ENCODE measurements at places on chromosomes 1 and 21.

DNA sequence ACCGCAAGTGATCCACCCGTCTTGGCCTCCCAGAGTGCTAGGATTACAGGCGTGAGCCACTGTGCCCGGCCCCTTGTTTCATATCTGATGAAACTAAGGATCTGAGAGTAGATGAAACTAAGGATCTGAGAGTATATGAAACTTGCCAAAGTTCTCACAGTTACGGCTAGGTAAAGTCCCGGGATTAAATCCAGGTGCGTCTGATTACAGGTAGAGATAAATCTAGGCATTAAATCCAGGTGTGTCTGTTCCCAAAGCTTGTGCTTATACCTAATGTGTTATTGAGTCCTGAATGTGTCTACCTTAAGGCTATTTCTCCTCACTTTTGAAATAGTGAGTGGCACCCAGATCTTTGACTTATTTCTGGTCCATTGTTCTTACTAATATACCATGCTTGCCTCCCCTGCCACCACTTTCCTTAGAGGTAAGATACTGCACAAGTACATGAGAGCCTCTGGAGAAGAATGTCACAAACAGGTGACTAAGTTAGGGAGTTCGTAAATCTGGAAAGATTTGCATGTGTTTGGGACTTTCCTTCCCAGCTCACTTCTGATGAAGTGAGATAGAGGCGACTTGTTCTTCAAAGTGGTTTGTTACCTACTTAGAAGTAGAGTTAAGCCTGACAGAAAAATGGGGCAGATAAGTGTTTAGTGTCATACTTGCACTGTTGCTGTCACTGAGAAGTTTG, 66.5 kb downstream of the AK4 start:
- DNase-seq, result no peak

GRCh38 chr1:38210021-38210894, 163.7 kb upstream of the POU3F1 start:
- no peak for DNase-seq

GRCh38 chr1:30052178-30052577, 671.2 kb downstream of the MATN1 start:
- DNase-seq, result no peak

- DNase-seq, result no peak
Observed at GRCh38 chr21:19122356-19122755, 718.8 kb upstream of the TMPRSS15 start.

DNA sequence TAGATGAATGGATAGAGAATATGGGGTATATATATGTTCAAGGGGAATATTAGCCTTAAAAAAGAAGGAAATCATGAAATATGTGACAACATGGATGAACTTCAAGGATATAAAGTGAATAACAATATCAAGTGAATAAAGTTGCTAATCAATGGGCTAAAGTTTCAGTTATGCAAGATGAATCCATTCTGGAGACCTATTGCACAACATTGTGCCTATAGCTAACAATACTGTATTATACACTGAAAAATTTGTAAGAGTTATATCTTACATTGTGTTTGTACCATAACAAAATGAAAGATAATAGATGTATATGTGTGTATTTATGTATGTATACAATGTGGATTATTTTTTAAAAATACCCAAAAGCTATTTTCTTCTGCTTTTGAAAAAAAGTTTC, 96.3 kb upstream of the DPYD start:
- no peak for DNase-seq

DNA sequence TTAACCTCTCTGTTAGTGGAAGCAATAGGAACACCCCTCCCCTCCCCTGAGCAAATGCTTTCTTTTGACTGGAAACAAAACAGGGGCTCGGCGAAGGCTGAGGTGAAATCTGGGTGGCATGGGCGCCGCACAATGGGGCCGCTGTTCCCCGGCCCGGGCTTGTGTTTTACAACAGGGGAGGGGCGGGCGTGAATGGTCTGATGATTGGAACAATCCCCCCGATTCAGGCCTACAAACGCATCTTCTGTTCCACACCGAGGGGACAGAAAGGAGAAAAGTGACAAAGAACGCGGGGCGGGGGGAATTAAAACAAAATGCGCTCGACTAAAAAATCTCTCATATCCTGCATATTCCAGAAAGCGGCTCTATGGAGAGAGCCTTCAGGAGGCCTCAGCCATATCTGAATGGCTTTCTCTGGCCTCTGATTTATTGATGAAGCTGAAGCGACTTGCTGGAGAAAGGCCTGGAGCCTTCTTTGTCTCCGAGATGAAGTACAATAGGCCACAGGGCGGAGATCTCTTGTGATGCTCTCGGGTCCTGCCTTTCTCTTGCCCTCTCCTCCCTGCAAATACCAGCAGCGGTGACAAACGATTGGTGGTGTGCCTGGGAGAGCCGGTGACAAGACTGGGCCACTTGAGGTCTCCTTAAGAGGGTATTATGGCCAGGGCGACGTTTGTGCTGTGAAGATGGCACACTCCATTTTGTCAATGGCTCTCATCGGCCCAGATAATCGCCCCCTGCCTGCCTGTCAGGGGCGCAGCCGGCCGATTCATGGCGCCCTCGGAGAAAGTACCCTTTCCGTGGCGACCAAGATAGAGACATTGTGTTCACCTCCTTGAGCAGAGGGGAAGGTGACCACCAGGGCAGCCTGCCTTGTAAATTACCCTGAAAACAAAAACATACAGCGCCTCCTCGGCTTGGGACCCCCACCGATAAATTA, 47.1 kb upstream of the OLIG2 start:
- no peak for DNase-seq

DNA sequence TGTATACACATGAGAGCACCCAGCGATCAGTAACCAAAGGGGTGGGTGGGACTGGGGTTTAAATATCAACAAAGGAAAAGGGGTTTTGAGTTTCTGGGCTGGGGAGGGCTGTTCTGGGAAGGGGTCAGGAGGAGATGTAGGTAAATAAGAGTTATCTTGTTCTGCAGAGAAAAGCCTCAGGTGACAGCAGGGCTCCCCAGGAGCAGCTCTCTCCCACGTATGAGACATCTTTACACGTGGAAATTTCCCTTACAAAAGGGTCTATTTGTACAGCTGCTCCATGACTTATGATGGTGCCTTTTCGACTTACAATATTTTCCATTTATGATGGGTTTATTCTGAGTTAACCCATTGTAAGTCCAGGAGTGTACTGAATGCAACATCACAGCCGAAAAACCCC, 16.3 kb upstream of the PADI2 start:
- no peak for DNase-seq

DNA sequence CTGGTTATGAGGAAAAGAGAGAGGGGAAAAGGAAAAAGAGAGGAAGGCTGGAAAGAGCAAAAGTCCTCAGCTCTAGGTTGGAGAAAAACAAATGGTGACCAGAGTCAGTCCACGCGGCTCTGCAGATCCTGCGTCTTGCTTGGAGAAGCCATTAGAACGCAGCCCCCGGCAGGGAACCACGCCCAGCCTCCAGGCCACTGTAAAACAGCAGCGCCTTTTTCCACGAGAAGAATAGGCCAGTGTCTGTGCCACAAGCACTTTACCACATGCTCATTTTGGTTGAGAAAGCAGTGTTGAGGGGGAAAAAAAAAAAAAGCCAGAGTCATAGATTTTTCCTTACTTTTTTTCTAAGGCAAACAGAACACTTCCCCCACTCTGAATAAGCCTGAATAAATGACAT, 846.9 kb upstream of the ADAMTS5 start:
- no peak for DNase-seq
